AG09309 (cell line): ENCODE measurements at places on chromosomes 13 and 19.

GRCh38 chr19:38073841-38074685, 150.0 kb downstream of the DPF1 start:
- no peak for DNase-seq

GRCh38 chr19:1400281-1401137, 833 bp downstream of the GAMT start:
- DNase-seq, result no peak

- DNase-seq, result no peak
Measured at GRCh38 chr13:59346999-59347723, 816.6 kb downstream of the DIAPH3 start.

- DNase-seq, result no peak
Measured at GRCh38 chr13:99395436-99395835, 88.2 kb upstream of the GPR183 start.

DNA sequence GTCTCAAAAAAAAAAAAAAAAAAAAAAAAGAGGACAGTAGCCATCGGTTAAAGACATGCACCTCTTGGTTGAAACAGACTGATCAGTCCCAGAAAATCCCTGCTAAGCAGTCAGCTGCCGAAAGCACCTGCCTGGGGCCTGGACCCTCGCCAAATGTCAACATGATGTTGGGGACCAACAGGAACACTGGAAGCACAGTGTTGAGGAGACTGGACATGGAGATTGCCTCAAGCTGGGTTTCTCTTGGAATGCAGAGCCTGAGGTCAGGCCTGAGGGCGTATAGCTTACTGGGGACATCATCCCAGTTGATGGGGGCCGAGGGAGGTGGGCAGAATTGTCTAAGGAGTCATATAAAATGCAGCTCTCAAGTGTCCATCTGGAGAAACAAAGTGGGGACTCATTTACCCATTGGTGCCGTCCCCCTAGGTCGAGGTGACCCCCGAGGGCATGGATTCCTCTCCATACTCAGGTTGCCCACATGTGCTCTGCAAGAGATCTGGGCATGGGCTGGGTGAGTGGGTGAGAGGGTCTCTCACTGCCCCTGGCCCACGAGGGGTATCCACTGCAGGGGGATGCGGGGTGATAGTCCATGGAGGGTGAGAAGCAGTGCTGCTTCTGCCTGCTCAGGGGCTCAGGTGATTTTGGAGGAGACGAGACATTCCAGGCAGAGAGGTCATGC, 164.5 kb downstream of the URI1 start:
- DNase-seq, result no peak

DNA sequence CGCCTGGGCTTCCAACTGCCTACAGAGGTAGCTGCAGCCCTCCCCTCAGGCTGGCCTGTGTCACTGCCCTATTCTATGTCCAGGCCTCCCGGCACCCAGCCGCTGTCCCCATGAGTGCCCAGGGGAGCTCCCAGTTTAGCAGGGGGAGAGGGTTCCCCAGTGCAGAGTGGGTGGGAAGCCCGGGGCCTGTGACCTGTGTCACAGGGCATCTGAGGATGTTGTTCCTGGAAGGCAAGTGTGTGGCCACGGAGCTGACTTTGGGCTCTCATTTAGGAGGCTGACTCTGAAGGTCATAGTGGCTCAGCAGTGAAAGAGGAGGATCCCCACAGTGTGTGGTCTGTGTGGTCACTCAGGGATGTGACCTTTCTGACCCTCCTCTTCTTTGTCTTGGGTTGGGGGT, 25.1 kb downstream of the PPP1R37 start:
- no peak for DNase-seq

DNA sequence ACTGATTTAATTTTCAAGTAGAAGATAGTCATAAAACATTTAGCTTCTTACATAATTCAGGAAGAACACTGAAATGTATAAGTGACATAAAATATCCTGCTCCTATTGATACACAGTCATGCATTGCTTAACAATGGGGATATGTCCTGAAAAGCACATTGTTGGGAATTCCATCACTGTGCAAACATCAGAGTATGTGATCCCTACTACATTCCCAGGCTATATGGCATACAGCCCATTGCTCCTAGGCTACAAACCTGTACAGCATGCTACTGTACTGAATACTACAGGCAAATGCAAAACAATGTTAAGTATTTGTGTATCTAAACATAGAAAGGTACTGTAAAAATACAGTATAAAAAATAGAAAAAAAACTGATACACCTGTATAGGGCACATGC, 723.9 kb upstream of the ARGLU1 start:
- no peak for DNase-seq

DNA sequence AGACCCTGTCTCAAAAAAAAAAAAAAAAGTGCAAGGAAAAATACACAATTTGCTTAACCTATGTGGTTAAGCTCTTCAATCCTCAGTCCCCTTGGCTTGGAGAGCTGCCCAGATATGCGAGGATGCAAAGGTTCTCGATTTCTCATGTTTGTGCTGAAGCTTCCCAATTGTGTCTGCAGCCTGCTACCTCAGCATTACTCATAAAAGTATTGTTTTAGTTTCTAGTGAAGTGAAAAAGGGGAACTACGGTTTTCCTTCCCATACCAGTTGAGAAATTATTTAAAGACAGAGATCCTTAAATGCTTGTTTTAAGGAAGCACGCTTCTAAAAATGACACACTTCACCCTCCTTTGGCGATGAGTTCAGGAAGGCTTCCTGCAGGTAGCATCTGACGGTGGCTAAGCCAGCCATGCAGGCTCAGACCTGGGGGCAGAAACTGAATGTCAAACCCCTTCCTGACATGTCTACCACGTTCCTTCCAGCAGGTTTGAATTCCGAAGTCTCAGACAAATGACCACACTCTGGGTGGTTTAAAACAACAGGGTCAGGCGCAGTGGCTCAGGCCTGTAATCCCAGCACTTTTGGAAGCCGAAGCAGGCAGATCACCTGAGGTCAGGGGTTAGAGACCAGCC, 47.9 kb downstream of the RUBCNL start:
- no peak for DNase-seq

GRCh38 chr19:5191091-5191490, 149.5 kb downstream of the PTPRS start:
- no peak for DNase-seq

GRCh38 chr13:38753878-38754277, 67.0 kb downstream of the FREM2 start:
- DNase-seq, result no peak

- no peak for DNase-seq
Measured at GRCh38 chr13:95858286-95859075, 181.5 kb downstream of the DNAJC3 start.

DNA sequence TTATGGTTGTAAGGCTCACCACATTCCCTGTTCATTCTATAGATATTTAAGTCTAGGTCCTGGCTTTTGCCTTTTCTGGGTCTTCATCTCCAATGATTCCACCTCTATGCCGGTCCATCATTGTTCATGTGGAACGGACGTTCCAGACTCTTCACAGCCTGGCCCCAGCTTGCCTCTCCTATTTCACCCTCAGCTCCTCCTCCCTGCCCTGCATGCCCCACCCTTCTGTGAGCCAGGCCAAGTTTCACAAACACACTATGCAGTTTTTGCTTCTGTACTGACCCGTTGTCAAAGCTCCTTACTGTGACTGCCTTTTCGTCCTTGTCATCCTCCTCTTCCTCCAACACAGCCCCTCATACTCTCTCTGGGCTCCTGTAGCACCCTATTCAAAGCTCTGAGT, 31.3 kb downstream of the TEX26 start:
- DNase-seq, result no peak

DNA sequence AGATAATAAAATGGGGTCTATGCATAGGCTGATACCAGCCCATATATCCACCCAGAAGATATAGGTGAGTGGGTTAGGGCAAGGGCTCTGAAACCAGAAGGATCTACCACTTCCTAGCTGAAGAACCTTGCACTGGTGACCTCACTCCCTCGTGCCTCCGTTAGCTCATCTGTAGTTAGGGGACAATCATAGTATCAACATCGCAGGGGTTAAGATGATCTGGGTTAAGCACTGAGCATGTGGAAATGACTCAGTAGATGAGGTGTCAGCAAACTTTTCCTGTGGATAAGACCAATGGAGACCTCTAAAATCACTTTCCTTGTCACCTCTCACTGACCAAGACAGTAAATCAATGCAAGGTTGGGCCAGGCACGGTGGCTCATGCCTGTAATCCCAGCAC, 30.5 kb downstream of the TNFSF14 start:
- DNase-seq, result no peak

DNA sequence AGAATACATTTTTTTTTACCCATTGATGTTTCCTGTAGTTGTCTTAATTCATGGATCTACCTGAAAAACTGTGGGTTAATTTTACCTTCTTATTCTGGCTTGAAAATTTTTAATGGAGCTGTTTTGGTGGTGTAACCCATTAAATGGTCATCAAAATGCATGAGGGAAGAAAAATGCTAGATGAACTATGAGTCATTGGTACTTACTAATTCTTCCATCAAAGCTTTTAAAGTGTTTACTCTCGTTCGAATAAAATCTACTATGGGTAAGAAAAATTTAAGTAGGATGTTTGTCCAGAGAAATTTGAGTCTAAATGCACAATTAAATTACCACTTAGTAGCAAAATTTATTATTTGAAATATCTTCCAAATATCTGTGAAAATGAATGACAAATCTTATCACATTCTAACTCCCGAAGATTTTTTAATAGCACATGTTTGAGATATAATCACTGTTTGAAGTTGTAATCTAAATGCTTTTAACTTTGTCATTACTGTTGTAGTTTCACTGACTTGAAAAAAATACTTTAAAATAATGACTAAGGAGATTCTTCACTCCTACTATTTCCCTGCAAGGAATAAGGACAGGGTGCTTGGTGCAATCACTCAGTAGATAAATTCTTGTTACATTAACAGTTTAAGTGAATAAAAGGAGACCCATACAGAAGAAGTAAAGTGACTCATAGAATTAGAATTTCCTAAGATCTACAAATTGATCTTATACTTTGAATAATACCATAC, 437.7 kb downstream of the IRS2 start:
- DNase-seq, result no peak

- no peak for DNase-seq
Measured at GRCh38 chr19:30367006-30367405, 5.2 kb upstream of the ZNF536 start.

DNA sequence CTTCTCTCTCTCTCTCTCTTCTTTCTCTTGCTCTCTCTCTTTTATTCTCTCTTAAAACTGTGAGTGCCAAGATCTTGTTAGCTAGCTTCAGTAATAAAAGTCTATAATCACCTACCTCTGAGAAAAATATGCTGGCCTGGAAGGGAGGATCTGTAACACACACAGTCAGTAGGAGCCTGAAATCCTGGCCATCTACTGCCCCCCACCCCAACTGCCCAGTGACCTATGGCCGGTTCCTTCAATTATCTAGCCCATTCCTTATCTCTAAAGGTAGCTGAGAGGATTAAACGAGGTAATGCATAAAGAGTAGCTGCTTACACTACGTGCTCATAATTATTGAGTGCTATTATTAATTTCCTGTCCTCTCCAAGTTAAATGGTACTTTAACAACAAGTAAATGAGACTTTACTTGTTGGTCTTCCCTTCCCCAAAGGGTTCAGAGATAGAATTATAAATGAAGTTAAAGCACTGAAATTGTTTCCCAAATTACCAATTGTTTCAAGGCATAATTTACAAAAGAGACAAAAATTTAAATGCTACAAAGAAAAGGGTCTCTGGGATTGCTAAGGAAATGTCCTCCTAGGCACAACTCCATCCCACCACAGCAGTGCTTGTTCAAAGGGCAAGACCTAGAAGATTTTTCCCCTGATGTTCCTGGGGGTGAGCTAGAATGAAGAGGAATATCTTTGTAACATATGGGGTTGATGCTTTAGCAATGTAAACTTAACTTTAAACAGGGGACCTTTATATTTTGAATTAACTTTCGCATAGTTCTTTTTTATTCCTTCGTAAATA, 1.8 kb downstream of the LCP1 start:
- no peak for DNase-seq

DNA sequence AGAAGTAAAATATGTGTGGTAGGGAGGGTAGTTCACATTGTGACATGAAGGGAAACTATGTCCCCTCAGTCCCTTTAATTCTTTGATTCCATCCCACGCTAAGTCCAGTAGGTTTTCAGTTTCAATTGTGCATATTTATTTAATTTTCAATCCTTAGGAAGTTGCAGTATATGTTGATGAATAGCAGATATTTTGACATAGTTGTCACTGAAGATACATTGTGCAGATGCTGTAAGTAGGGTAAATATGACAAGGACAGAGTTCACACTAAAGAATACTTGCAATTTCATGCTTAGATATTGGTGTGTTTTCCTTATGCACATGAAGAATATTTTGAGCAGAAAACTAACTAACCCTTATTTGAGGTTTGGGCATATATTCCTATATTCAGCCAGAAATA, 595.4 kb upstream of the MIR17HG start:
- DNase-seq, result no peak

- DNase-seq, result no peak
Measured at GRCh38 chr13:98428256-98428966, 148.5 kb downstream of the STK24 start.

GRCh38 chr13:32311188-32311897, 3.8 kb downstream of the ZAR1L start:
- no peak for DNase-seq

DNA sequence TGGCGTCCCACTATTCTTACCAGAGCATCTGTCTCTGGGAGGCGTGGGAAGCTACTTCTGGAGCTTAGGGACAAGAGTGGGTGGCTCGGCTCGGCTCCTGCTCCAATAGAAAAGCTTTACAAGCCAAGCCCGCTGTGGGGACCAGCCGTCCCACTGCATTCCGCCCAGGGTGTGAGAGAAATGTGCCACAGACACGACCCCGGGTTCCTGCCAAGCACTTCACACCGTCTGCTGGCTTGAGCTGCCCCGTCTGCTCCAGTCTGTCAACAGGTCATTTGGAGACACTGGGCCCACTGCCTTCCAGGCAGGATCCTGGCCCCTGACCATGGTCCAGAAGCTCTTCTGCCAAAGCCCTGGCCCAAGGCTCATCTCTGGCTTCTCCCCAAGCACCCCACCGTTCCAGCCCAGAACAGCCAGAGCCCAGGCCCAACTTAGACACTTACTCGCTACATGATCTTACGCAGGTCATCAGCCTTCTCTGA, 6.5 kb upstream of the FKRP start:
- no peak for DNase-seq

DNA sequence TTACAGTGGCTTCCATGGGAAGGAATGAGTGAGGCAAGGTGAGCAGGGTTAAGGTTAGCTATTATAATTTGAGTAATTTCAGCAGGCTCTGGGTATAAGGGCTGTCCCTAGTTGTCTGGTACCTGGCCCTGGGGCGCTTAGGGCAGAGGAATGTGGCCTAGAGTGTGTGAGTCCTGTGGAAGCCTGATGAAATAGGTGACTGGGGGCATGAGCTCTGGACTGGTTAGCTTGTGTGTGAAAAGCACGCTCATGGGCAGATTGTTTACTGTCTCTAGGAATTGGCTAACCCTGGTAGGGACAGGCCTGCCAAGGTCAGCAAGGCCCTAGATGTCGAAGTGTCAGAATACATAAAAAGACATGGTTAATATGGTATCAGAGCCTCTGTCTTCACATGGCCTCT, 42.5 kb downstream of the SPRYD7 start:
- no peak for DNase-seq

GRCh38 chr19:46378268-46378667, 31.4 kb downstream of the PPP5C start:
- peak; percentile 93 for DNase-seq

GRCh38 chr13:94014461-94014860, 465.0 kb downstream of the DCT start:
- DNase-seq, result no peak
